Osteoblast (primary cell): ENCODE measurements at places on chromosomes 11 and 22. TPM values are rescaled to one million over a fixed set of nuclear protein-coding genes. Genes with fewer than 3 reads are reported as not detected.

DNA sequence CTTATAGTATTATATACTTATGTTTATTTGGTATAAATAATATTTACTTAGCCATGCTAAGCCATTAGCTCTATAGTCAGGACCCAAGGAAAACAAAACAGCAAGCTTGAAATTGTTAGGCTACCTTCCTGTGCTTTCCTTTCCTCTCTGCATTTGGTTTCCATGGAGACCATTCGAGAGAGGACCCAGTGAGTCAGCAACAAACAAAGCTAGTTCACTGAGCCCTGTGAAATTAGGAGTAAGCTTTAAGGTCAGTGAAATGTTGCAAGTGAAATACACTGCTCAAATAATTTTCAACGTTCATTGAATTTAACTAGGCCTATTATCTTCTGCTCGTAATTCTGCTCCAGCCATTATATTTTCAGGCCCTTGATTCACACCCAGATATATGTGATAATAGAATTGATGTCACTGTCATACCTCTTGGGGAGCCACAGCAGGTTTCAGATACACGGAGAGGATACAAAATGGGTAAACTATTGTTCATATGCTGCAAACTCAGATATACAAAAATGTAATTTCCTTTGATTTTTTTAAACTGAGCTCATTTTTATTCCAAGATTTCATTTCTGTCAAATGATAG is 9.1 kb upstream of the OR10D3 start:
- no peaks in the 10 kb centered on the region for H3K4me1 ChIP-seq
- DNase-seq, result peak; percentile 60
- H3K36me3 ChIP-seq, result no peaks in the 10 kb centered on the region
- no peak overlapping the region for H3K4me3 ChIP-seq
- no peaks in the 10 kb centered on the region for H3K27me3 ChIP-seq
- no peak overlapping the region for H3K27ac ChIP-seq

- H3K4me3 ChIP-seq, result no peak overlapping the region
- no peak for DNase-seq
- no peaks in the 10 kb centered on the region for H3K36me3 ChIP-seq
These were observed 161.8 kb downstream of the SOX6 start for GRCh38 chr11:16194566-16194965.

DNA sequence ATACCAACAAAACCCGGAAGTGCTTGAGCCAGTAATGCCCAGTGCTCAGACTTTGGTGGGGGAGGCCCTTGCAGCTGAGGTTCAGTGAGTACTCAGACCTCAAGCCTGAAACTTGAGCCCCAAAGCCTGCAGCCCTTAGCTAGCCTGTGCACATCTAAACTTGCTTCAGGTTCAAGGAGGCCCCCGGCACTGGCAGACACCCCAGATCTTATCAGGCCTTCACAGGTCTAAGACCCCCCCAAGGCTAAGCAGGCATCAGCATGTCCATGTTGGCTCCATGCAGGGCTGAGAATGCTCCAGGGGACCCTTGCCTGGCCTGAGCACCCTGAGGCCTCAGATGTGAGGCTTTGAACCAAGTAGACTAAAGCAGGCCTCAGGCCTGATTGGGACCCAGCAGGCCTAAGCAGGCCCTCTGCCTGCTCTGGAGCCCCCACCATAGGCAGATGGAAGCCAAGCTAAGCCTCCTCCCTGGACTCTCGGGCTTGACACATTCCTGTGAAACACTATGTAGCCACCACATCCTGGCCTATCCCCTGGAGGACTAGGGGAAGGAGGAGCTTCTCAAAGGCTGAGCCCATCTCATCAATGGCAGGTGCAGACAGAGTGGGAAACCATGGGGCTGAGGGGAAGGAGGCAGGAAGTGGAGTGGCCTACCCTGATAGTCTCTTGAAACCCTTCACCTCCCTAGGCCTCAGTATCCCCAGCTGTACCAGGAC is 1.2 kb upstream of the CASTOR1 start:
- H3K27me3 ChIP-seq, result no peaks in the 10 kb centered on the region
- peak overlapping the region; percentile 6 for H3K27ac ChIP-seq
- DNase-seq, result peak; percentile 95
- peaks cover 27% of the 10 kb centered on the region for H3K4me1 ChIP-seq

DNA sequence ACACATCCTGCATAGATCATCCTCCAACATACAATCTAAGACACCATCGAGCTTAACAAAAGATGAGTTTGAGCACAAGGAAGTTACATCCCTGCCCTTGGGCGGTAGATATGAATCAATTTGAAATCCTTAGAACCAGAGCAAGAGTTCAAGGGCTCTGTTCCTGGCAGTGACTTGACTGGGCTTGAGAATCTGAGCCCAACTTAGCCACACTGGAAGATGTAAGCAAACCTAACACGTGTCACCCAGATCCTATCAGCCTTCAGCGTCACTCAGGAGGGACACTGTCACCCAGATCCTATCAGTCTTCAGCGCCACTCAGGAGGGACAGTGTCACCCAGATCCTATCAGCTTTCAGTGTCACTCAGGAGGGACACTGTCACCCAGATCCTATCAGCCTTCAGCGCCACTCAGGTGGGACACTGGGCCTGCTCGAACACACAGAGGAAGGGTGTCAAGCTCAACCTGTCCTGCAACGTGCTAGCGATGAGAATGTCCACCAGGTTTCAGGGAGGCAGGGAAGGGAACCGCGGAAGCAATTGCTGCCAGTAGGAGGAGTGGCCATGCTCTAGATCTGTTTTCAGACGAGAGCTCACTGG is 32.8 kb upstream of the CTSD start:
- no peak overlapping the region for H3K4me3 ChIP-seq
- H3K4me1 ChIP-seq, result peaks cover 4% of the 10 kb centered on the region
- no peaks in the 10 kb centered on the region for H3K36me3 ChIP-seq
- H3K27me3 ChIP-seq, result peaks cover 24% of the 10 kb centered on the region
- peak; percentile 54 for DNase-seq
- H3K27ac ChIP-seq, result no peak overlapping the region

GRCh38 chr11:78698612-78699011 is 123.9 kb upstream of the NARS2 start:
- no peak overlapping the region for H3K4me3 ChIP-seq
- H3K36me3 ChIP-seq, result no peaks in the 10 kb centered on the region
- H3K4me1 ChIP-seq, result peaks cover 14% of the 10 kb centered on the region

- H3K36me3 ChIP-seq, result no peaks in the 10 kb centered on the region
- DNase-seq, result no peak
- H3K27me3 ChIP-seq, result peaks cover 49% of the 10 kb centered on the region
- no peak overlapping the region for H3K4me3 ChIP-seq
These were observed 53.0 kb upstream of the LRRC32 start for GRCh38 chr11:76723548-76723947.

- H3K36me3 ChIP-seq, result peaks cover 17% of the 10 kb centered on the region
- H3K27ac ChIP-seq, result no peak overlapping the region
- H3K4me1 ChIP-seq, result no peaks in the 10 kb centered on the region
- DNase-seq, result no peak
- no peaks in the 10 kb centered on the region for H3K27me3 ChIP-seq
These were observed 27.2 kb upstream of the CHRM4 start for GRCh38 chr11:46418751-46419150.

DNA sequence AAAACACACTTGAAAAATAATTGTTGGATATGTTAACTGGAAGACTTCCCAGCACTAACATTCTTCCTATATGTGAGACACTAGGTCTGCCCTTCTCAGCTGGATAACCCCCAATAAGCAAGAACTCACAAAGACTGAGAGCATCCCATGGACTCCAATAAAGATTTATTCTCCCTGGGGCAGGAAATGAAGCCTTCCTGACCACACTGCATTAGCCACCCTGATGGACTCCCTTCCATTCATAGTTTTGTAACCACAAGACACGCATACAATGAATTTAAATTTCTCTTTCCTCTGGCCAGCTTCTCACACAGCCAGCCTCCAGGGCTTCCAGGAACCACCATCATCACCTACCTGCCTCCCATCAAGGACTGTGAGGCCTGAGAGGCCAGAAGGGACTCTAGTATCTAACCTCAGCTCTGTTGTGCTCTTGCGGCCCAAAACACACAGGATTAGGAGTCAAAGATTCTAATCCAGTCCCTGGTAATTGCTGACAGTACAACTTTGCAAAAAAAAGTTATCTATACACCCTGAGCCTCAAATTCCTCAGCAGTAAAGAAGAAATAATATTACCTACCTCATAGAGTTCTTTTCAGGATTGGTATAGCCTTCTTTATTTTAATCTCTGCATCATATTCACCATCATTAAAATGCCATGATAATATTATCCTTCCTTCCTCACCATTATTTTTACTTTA is 45.6 kb upstream of the GDPD4 start:
- H3K36me3 ChIP-seq, result peaks cover 4% of the 10 kb centered on the region
- no peak overlapping the region for H3K4me3 ChIP-seq
- DNase-seq, result peak; percentile 48
- H3K27ac ChIP-seq, result peak overlapping the region; percentile 55
- H3K4me1 ChIP-seq, result peaks cover 21% of the 10 kb centered on the region

- H3K4me3 ChIP-seq, result no peak overlapping the region
- peaks cover 29% of the 10 kb centered on the region for H3K4me1 ChIP-seq
- no peak for DNase-seq
- peak overlapping the region; percentile 33 for H3K27ac ChIP-seq
- no peaks in the 10 kb centered on the region for H3K36me3 ChIP-seq
These were observed 42.7 kb downstream of the LGR4 start for GRCh38 chr11:27429761-27430393.

DNA sequence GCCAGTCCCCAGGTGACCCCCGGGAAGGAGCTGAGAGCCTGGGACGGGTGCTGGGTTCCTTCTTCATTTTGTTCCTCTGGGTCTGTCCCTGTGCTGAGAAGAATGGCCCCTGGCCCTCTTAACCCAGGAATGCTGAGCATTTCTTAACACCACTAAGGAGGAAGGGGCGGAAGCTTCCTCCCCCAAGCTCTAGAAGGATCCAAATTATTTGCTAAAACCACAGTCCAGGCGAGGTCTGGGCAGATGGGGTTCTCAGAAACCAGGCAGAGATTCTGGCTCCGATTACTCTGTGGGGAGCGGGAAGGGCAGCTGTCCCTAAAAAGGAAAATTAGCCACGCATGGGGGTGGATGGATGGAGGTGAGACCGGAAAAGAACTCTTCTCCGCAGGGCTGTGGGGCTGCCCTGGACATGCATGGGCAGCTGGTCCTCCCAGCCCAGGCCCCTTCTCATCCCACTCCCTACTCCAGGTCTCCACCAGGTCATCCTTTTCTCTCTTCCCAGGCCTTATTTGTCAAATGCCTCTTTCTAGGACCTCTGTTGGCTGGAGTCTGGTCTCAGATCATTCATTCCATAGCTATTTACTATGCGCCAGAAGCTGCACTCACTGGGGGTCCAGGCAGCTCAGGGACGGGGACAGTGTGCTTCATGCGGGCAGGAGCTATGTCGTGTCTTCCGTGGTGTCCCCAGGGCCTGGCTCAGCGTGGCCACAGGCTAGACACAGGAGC is 45.0 kb upstream of the MYH9 start:
- DNase-seq, result peak; percentile 77
- no peaks in the 10 kb centered on the region for H3K36me3 ChIP-seq
- peaks cover 16% of the 10 kb centered on the region for H3K4me1 ChIP-seq
- H3K27ac ChIP-seq, result no peak overlapping the region
- no peaks in the 10 kb centered on the region for H3K27me3 ChIP-seq

GRCh38 chr11:124670732-124671131 is 2.8 kb downstream of the SIAE start:
- no peak for DNase-seq
- no peak overlapping the region for H3K4me3 ChIP-seq
- H3K27me3 ChIP-seq, result no peaks in the 10 kb centered on the region
- no peaks in the 10 kb centered on the region for H3K36me3 ChIP-seq
- H3K27ac ChIP-seq, result no peak overlapping the region

DNA sequence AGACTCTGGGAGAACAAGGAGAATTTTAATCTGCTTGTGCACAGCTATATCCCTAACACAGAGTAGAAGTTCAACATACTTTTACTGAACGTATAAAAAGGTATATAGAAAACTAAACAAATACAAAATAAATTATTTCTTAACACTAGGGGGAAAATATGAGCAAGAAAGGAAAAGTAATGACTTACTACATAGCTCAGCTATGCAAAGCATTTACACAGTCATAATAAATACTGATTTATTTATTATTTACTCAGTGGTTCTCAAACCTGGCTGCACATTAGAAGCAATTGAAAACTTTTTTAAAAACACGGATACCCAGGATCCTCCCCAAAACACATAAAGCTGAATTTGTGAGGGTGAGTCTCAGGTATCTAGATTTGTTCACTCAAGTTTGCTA is 182.5 kb downstream of the TTC28 start:
- DNase-seq, result no peak
- no peak overlapping the region for H3K4me3 ChIP-seq
- no peaks in the 10 kb centered on the region for H3K27me3 ChIP-seq
- no peak overlapping the region for H3K27ac ChIP-seq

GRCh38 chr22:25039255-25039654 is 86.7 kb downstream of the KIAA1671 start:
- H3K4me3 ChIP-seq, result no peak overlapping the region
- no peak overlapping the region for H3K27ac ChIP-seq

DNA sequence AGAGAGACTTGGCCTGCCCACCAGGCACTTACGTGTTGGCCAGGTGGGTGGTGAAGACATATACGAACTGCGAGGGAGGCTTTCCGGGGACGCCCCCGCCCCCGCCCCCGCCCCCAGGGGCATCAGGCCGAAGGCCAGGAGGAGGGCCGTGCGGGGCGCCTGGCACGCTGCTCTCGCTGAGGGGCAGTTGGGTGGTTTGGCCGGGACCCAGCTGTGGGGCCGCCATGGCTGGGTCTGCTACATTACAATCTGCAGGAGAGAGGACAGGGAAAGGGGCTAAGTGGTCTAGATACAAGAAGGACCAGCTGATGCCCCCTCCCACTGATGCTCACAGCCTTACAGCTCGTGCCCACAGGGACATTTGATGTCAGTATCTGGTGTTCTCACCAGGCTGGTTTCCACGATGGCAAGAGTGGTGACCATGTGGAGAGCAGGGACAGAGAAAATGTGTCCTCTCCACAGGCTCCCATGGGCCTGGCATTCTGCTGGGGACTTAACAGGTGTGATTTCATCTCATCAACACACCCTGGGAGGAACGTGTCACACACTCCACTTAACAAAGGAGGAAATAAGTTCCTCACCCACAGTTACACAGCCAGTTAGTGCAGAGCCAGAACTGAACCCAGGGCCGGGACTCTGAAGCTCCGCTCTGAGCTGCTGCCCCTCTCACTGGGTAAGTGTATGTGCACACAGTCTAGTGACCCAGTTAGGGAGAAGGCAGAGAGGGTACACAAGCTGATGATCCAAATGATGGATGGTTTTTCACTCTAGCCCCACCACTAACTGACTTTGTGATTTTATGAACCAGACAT is 19.7 kb downstream of the CXCR5 start:
- H3K27ac ChIP-seq, result no peak overlapping the region
- H3K4me3 ChIP-seq, result no peak overlapping the region
- no peaks in the 10 kb centered on the region for H3K27me3 ChIP-seq
- peaks cover 73% of the 10 kb centered on the region for H3K36me3 ChIP-seq
- peak; percentile 58 for DNase-seq
- H3K4me1 ChIP-seq, result peaks cover under 1% of the 10 kb centered on the region

Gene OR8U1
- total RNA-seq, result not detected in 2 replicates

Gene UBQLN3
- under 0.01 TPM in 1 of 2 replicates, not detected in the other for total RNA-seq

Gene TEAD1
- total RNA-seq, result 166 and 176 TPM in 2 replicates

Gene RAG2
- total RNA-seq, result not detected in 2 replicates

Gene GAL3ST1
- total RNA-seq, result not detected in 2 replicates

Gene RFPL3
- total RNA-seq, result not detected in 2 replicates

Gene TTC12
- 21.4 and 23.9 TPM in 2 replicates for total RNA-seq

Gene TESMIN
- total RNA-seq, result not detected in 2 replicates

Gene XPNPEP3
- 15.6 and 17.7 TPM in 2 replicates for total RNA-seq

Gene SLC22A6
- total RNA-seq, result not detected in 2 replicates
